Activated CD4-positive, alpha-beta T cell treated with anti-CD3 and anti-CD28 coated beads for 4 hours (primary cell): ENCODE measurements at places on chromosomes 13 and 19.

DNA sequence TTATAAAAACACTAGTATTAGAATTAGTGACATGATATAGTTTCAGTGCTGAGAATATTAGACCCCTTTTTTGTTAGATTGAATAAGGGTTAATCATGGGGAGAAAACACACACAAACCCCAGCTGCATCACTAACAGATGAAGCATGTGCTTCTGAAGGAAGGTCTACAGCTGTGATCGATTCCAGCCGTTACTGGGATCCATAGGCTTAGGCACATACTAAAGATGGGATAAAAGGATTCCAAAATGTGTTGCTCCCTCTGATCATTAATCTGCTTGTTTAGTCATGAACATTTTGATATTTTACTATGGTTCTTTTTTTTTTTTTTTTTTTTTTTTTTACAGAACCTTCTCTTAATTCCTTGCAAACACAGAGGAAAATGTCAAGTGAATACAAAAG, 1591.3 kb downstream of the EFNB2 start:
- DNase-seq = no peak

DNA sequence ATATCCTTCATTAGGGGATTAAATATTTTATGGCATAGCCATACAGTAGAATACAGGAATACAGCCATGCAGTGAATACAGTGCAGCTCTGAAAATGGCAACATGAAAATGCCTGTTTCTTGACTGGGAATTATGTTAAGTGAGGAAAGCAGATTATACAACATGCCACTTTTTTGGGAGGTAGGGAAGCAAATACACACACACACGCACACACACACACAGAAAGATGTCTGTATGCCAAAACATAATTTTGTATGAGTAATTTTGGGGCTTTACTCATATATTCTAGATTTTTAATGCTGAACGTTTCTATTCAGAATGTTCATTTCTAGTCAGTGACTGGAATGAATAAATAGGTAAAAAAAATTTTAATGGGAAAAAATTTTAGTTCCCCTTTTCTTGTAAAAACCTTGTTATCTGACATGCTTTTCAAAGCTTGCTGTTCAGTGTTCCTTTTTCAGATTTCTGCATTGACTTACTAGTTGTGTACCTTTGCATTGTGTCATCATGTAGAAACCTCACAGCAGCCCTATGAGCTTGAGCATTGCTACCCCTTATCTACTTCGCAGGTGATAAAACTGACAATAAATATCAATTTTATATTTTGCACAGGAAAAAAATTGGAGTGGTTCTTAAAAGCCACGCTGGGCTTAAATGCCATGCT, 7.8 kb downstream of the GPR183 start:
- no peak for DNase-seq

GRCh38 chr13:28750187-28751045, 31.6 kb upstream of the SLC46A3 start:
- DNase-seq = no peak

DNA sequence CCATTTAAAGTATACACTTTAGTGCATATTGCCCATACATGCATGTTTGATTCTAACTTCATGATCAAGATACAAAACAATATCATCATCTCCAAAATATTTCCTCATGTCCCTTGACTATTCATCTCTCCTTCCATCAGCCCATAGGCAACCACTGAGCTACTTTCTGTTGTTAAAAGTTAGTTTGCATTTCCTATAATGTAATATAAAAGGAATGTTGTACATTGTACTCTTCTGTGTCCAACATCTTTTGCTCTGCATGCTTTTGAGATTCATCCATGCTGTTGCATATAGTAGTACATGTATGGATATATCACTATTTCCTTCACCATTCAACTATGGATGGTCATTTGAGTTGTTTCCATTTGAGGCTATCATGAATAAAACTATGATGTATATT, 74.7 kb downstream of the ITGBL1 start:
- DNase-seq = no peak

GRCh38 chr19:11025445-11025844, 63.8 kb upstream of the LDLR start:
- DNase-seq = no peak

- DNase-seq = no peak
These were observed 165.8 kb downstream of the DCLK1 start for GRCh38 chr13:35965226-35965927.

GRCh38 chr13:32409561-32410421, 18.1 kb downstream of the N4BP2L1 start:
- DNase-seq = no peak

DNA sequence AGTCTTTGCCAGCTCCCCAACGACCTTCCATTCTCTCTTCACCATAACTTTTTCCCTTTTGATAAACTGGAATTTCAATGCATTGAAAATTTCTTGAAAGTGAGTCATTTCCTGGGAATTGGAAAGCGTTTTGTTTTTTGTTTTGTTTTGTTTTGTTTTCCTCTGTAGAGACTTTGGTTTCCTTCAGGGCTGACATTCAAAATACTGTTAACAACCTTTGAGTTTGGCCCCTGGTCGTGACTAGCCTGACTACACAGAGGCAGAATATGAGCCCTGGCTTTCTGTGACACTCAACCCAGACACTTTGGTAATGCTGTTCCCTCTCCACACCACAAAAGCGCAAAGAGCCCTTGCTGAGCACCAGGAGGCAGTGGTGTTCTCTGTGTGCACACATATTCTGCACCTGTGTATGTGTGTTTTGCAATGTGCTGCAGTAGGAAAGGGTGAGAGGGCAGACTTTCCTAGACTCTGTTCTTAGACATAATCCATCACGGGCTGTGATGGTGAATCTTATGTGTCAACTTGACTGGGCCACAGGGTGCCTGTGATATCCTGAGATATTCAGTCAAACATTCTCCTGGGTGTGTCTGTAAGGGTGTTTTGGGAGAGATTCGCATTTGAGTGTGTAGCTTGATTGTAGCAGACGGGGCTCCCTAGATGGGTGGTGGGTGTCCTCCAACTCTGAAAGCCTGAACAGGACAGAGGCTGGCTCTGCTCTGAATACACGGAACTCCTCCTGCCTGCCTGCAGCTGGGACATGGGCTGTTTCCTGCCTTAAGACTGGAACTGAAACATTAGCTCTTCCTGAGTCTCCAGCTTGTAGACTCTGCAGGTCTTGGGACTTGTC, 29.5 kb upstream of the ANKRD10 start:
- DNase-seq = peak; percentile 13

DNA sequence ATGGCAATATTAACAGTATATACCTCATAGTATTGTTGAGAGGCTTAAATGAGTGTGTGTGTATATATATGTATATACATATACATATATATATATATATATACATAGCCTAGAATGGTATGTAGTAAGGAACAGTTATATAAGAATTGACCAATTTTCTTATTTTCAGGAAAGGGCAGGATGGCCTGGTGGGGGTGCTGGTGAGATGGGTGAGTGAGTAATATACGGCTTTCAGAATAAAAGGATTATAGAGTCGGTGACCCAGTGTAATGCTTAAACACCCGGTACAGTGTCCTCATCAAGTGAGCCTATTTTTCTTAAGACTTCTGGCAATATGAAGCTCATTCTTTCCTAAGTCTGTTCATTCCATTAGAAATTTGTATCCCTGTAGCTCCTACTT, 11.7 kb upstream of the FAM216B start:
- no peak for DNase-seq

DNA sequence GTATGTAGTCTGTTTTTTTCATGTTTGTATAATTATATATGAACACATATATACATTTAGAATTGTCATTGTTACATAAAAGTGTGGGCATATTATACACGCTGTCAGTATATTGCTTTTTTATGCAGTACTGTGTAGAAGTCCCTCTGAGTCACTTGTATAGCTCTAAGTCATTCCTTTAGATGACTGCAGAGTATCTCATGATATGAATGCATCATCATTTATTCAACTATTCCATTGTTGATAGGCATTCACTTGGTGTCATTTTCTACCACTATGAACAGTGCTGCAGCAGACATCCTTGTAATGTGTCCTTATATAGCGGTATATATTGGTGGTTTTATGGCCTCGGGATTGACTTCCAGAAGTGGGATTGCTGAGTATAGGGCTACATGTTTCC, 15.3 kb downstream of the RFXAP start:
- no peak for DNase-seq

- DNase-seq = no peak
These were observed 286.7 kb upstream of the SLITRK6 start for GRCh38 chr13:86085890-86086289.

GRCh38 chr19:37920591-37921450, 13.8 kb downstream of the SIPA1L3 start:
- DNase-seq = no peak
